ENCODE measurements at places on chromosomes 2 and 18.

- peak; percentile 64 for DNase-seq
Measured at GRCh38 chr2:96507957-96508520, 2.9 kb upstream of the NEURL3 start.

GRCh38 chr2:223626716-223627115, 24.6 kb upstream of the SCG2 start:
- no peak for DNase-seq

GRCh38 chr2:115543024-115543423, 1100.6 kb downstream of the DPP10 start:
- no peak for DNase-seq

DNA sequence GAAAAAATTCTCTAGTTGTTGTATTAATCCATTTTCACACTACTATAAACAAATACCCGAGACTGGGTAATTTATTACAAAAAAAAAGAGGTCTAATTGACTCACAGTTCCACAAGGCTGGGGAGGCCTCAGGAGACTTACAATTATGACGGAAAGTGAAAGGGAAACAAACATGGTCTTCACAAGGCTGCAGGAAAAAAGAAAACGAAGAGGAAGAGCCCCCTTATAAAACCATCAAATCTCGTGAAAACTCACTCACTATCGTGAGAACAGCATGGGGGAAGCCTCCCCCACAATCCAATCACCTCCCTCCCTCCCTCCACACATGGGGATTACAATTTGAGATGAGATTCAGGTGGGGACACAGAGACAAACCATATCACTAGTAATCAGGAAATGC, 61.7 kb upstream of the SPTBN1 start:
- DNase-seq: no peak

DNA sequence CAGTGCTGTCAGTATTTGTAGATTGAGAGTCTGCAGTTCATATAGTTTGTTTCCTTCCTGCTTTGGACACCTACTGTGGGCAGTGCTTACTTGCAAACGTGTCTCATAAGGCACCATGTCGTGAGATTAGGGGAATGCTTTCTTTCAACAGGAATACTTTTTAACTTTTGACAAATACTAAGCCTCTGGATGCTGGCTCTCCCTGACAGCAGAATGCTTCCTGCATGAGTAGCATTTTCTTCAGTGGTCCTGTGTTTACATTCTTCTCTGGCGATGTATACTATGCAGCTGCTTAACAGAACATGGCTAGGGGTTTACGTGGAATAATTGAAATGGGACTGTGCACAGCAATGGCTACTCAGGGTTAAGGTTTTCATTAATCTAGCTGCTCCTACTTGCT, 807.5 kb downstream of the MBD2 start:
- DNase-seq: no peak
